PC-9 (cell line): ENCODE measurements at places on chromosomes 2 and 18. TPM values are rescaled to one million over a fixed set of nuclear protein-coding genes. Genes with fewer than 3 reads are reported as not detected.

DNA sequence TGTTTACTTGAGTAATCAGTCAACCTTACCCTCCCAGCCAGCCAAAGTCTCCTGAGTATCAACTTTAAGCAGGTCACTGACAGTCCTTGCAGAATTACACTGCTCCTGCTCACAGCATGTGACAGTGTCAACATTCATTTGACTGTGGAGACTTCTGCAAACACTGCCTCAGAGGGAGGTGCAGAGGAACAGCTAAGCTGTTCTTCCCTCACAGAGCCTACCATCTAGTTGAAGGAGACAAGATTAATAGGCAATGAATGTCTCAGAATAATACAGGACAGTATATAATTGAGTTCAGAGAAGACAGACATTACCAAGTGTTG is 11.9 kb downstream of the SLC14A2 start:
- H3K4me1 ChIP-seq: no peaks in the 10 kb centered on the region
- H3K27me3 ChIP-seq: peaks cover 10% of the 10 kb centered on the region
- no peak overlapping the region for H3K27ac ChIP-seq
- no peak for DNase-seq

GRCh38 chr2:231361701-231362554 is 33.6 kb upstream of the B3GNT7 start:
- no peak overlapping the region for H3K4me3 ChIP-seq
- peaks cover 42% of the 10 kb centered on the region for H3K4me1 ChIP-seq
- H3K27ac ChIP-seq: no peak overlapping the region
- DNase-seq: no peak
- H3K36me3 ChIP-seq: no peaks in the 10 kb centered on the region

- no peak overlapping the region for H3K27ac ChIP-seq
- no peak for DNase-seq
- no peaks in the 10 kb centered on the region for H3K36me3 ChIP-seq
- H3K4me3 ChIP-seq: no peak overlapping the region
- H3K27me3 ChIP-seq: no peaks in the 10 kb centered on the region
These were observed 679.7 kb downstream of the NYAP2 start for GRCh38 chr2:226079196-226079595.

GRCh38 chr2:190600293-190601103 is 48.4 kb upstream of the NAB1 start:
- no peak overlapping the region for H3K4me3 ChIP-seq
- H3K27me3 ChIP-seq: no peaks in the 10 kb centered on the region

- H3K27me3 ChIP-seq: no peaks in the 10 kb centered on the region
- H3K4me1 ChIP-seq: no peaks in the 10 kb centered on the region
- DNase-seq: no peak
- no peak overlapping the region for H3K27ac ChIP-seq
These were observed 47.3 kb downstream of the RBKS start for GRCh38 chr2:27842894-27843293.

The SOWAHC gene
- total RNA-seq: 12.8 and 14.3 TPM in 2 replicates

The GALNT13 gene
- total RNA-seq: 3.6 and 4.0 TPM in 2 replicates

The ABCG8 gene
- not detected in 2 replicates for total RNA-seq

The ACMSD gene
- not detected in 2 replicates for total RNA-seq
